Nephron progenitor cell (in vitro differentiated cells): ENCODE measurements at places on chromosomes 1 and 21.
A peak's percentile ranks its signal among the peaks of the same experiment; 100 is the strongest.

- peak; percentile 63 for DNase-seq
Measured at GRCh38 chr1:10693497-10694273, 102.8 kb downstream of the CASZ1 start.

DNA sequence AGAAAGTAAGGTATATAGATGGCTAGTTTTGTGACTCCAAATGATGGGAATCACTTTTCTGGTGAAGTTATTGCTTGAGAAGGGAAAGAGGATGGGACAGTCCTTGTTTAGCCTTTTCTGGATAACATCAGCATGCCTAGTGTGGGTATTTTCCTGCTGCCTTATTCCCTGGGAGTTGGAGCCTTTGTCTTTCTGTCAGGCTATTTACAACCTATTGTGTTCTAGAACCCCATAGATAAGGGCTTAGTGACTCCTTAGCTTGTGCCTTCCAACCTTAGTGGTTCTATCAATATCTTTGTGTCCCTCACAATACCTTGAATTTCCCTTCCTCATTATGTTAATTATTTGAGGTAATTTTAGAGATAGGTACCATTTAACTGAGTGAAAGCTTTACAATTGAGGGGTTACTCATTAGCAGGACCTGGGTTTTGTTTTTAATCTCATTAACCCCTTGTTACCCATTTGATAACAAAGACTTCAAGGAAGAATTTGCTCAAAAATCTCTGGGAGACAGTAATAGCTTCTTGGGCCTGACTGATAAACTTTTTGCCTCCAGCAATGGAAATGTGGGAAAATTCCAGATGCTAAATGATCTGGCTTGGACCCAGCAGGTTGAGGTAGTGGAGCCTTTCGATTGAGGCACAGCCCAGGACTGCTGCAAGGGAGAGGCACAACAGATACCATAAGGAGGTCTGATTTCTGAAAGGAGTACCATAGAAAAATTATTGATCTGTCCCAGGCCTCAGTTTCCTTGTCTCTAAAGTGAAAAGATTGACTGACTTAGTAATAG lies 49.0 kb downstream of the CACHD1 start:
- no peak for DNase-seq

DNA sequence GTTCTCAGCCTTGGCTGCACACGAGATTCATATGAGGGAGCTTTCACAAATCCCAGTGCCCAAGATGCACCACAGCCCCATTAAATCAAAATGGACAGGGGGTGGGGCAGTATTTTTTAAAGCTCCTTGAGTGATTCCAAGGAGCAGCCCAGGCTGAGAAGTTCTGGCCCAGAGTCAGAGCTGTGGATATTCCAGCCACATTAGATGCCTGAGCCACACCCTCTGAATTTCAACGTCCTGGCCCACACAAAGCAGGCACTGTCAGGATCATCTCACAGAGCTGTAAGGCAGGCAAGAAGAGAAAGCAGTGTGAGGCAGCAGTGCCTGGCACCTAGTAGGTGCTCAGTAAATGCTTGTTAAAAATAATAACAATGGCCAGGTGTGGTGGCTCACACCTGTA lies 37.4 kb downstream of the PAX7 start:
- no peak for DNase-seq

DNA sequence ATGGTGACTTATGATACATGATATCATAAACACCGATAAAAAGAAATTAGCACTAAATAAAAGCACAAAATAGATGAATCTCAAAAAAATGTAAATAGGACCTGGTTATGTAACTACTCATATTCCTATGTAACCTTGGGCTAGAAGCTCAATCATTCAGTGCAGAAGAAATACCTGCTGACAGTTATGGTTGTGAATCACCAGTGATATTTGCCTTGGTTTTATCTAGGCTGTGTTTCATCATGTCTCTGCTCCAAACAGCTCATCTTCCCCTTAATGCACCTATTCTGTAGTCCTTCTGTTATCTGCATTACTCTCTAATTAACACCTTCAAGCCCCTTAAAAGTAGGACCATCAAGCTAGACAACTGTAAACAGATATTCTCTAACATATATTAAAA lies 16.3 kb upstream of the PIGC start:
- no peak for DNase-seq

DNA sequence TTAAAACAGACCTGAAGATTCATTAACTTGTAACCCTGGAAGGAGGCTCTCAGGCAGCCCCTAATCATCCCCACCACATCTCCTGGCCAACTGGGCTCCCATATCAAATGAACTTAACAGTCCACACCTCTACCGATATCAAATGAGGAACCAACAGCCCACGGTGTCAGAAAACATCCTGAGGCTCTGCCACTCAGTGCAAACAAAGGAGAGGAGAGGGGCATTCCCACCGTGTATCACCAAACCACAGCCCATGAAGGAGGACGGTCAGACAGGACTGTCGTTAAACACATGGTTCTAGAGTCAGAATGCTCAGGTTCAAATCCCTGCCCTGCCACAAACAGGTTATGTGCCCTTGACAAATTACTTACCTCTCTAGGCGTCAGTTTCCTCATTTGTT lies 52.5 kb downstream of the ERI3 start:
- no peak for DNase-seq

DNA sequence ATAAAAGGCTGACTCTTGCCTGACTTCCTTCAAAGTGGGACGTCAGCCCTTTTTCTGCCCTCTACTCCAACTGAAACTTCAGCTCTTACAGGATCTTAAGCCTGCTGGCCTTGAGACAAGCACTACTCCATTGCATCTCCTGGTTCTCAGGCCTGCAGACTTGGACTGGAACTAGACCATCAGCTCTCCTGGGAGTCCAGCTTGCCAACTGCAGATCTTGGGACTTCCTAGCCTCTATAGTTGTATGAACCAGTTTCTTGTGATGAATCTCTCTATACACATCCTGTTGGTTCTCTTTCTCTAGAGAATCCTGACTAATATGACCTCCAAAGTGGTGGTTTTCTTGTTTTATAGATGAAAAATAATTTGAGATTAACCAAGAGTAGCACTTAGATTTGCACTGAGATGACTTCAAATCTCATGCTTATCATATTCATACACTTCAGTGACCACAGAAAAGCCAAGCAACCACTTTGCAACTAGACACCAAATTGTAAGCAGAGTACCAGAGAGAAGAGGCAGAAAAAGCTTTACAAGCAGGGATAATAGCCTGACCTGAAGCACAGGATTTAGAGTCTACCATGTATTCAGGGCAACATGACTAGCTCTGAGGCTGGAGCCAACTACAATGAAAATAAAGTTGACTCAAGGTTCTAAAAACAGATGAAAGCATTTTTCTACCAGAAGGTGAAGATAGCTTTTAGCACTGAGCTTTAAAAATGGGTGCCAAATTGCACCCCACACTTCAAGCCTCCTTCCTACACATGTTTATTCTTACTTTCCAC lies 661.3 kb upstream of the USP24 start:
- no peak for DNase-seq

DNA sequence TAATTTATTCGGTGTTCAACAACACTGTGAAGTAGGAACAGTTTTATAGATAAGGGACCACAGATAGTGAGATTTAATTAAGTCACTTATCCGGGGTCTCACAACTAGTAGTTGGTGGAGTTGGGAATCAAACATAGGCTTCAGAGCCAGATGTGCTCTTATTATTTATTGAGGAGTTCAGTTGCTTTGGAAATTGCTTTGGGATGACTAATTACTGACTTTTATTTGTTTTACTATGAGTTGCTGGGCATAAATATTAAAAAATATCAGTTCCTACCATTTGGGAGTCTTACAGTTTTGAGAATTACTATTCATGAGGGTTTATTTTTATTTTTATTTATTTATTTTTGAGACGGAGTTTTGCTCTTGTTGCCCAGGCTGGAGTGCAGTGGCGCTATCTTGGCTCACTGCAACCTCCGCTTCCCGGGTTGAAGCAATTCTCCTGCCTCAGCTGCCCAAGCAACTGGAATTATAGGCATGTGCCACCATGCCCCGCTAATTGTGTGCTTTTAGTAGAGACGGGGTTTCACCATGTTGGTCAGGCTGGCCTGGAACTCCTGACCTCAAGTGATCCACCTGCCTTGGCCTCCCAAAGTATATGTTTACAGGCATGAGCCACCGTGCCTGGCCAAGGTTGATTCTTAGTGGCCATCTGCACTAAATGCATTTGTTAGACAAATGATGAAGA lies 27.7 kb downstream of the THRAP3 start:
- no peak for DNase-seq

GRCh38 chr1:108063703-108064102 lies 98.7 kb upstream of the VAV3 start:
- DNase-seq: no peak

GRCh38 chr1:113981962-113982931 lies 3.0 kb downstream of the OLFML3 start:
- DNase-seq: no peak

- no peak for DNase-seq
Measured at GRCh38 chr1:211640301-211640630, 35.2 kb downstream of the NEK2 start.

DNA sequence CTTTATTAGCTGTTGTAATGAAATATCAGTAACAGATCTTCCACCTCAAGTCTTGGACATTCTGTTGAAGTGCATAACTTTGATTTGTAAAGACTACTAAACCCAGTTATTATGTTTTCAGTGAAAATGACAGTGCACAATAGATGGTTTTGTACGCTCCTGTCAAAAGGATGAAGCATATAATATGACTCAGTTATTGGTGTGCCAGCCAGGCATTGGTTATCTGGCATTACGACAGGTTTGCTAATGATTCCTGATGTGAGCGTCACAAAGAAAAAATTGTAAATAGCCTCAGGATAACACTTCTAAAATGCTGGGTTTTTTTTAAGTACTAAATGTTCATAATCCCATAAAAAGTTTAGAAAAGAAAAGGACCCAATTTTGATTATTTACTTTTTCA lies 147.9 kb downstream of the MAGI3 start:
- DNase-seq: no peak

GRCh38 chr1:38915352-38915948 lies 26.2 kb downstream of the RHBDL2 start:
- DNase-seq: no peak

- peak; percentile 17 for DNase-seq
Measured at GRCh38 chr1:19710825-19711611, 46.3 kb downstream of the HTR6 start.

- DNase-seq: peak; percentile 38
Measured at GRCh38 chr1:156419854-156420204, 50.8 kb downstream of the RHBG start.

DNA sequence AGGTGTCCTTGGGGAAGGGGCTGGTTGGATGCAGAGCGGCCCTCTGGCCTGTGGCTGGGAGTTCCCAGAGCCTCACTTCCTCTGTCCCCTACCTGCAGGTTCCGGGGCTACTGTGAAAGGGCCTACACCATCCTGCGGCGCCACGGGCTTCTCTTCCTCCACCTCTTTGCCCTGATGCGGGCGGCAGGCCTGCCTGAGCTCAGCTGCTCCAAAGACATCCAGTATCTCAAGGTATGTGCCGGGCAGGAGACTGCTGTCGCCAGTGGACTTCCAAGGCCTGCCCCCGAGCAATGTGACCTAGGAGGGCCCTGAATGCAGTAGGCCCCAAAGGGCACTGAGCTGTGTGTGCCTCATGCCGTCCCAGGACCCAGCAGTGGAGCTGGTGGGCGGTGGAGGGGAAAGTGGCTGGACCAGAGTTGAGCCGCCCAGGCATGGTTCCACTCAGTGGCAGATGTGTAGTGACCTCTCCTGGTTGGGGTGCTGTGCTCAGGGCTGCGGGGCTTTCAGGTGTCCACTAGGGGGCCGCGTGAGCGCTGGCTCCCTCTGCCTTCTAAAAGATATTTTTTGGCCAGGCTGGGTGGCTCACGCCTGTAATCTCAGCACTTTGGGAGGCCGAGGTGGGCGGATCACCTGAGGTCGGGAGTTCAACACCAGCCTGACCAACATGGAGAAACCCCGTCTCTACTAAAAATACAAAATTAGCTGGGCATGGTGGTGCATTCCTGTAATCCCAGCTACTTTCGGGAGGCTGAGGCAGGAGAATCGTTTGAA lies 73.4 kb downstream of the PIK3CD start:
- DNase-seq: peak; percentile 63

GRCh38 chr21:36423771-36424433 lies 38.7 kb downstream of the CHAF1B start:
- DNase-seq: no peak

DNA sequence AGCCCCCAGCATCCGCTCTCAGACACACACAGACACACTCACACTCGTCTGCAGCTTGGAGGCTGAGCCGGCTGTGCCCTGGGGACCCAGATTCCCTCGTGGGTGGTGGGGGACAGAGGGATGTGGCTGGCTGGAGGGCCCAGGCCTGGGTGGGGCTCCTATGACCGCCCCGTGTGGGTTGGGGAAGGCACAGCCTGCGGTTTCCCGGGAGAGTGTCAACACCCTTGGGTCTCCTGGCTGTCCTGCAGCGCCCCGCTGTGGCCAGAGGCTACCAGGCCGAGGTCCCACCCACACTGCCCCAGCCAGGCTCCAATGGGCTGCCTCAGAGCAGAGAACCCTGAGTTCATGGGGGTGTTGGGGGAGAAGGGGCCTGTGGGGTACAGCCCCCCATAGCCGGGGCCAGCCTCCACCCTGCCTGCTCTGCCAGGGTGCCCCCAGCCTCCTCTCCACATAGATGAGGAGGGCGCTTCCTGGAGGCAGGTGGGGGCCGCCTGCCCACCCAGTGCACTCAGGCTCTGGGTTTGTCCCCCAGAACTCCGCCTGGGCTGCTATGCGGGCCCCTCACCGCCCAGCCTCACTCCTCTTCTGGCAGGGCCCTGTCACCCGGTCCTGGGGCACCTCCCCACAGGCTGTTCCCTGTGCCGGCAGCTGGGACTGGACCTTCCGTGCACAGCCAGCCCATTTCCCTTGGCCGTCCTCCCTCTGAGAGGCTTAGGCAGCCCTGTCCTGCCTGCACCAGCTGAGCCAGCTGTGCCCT lies at the start of gene TTC34:
Gene TTC34 (minus strand): TSS at position 159 of the 757 bp plus-strand sequence. CDS start 866 bp downstream, outside the sequence.
- peak; percentile 46 for DNase-seq

DNA sequence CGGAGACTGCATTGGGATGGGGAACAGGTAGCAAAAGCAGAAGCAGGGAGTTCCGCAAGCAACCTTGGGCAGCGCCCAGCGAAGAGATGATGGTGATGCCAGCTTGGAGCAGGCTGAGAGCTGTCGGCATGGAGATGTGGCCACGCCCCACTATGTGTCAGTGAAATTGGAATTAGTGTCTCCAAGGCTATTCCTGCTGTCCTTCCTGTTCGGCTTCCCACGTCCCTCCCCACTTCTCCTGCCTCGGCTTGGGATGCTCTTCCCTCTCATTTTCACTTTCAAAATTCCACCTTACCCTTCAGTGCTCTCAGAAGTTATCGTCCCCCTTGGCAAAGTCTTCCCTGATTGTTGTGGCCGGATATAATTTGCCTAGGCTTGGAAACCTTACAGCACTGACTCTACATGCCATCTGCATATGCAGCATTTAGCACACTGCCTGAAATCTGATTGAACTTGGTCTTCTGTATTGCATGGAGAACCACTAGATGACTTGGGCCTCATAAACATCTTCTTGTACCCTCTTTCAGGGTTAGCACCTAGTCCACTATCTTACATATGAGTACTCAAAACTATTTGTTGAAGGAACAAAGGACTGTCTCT lies 270.7 kb upstream of the RUNX1 start:
- no peak for DNase-seq

DNA sequence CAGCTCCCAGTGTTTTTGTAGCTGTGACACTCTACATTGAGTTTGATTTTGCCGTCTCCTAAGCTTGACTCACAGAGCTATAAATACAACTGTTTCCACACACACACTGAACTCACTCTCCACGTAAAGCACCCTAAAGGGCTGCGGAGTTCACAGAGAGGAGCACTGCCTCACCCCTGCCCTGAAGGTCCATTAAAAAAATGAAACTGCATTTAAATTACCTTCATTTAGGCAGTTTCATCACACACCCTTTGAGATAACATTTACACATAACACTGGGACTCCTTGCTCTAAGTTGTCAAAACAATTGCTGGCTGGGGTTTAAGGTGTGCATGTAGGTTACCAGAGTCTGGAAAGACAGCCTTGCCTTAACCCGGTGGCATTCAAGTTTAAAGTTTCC lies 137.1 kb upstream of the MAGI3 start:
- DNase-seq: no peak
